ENCODE measurements at places on chromosomes 16 and 17.

GRCh38 chr17:79791735-79792161 lies 5.1 kb downstream of the CBX8 start:
- no peak for DNase-seq

DNA sequence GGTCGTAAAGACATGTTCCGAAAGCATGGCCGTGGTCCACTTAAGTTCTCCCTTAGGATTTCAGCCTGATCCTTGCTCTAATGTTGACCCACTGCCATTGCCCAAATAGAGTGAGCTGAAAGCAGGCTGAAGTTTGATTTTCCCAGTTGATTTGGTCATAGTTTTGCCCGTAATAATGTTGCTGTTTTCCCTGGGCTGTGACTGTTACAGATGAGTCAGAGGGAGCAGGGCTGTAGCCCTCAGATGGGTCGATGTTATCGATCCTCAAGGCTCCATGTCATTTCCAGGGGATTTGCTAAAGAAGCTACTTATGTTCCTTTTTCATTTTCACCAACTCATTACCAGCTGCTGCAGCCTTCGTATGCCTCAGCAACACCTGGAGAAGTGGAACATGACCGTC lies 169.0 kb upstream of the ZFHX3 start:
- no peak for DNase-seq

DNA sequence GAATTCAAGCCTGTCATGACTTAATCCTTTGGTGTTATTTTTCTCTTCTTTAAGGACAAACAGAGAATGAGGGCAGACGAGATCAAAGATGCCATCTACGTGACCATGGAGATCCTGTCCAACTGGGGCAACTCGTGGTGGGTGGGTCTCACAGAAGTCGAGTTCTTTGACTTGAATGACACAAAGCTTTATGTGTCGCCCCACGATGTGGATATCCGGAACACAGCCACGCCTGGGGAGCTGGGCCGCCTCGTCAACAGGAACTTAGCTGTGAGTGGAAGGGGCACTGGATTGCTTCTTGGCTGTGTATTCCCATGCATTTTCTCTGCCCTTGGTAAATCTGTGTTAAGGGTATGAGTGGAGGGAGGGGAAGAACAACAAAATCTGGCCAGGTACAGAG lies 158.7 kb downstream of the KATNIP start:
- DNase-seq = peak; percentile 51

DNA sequence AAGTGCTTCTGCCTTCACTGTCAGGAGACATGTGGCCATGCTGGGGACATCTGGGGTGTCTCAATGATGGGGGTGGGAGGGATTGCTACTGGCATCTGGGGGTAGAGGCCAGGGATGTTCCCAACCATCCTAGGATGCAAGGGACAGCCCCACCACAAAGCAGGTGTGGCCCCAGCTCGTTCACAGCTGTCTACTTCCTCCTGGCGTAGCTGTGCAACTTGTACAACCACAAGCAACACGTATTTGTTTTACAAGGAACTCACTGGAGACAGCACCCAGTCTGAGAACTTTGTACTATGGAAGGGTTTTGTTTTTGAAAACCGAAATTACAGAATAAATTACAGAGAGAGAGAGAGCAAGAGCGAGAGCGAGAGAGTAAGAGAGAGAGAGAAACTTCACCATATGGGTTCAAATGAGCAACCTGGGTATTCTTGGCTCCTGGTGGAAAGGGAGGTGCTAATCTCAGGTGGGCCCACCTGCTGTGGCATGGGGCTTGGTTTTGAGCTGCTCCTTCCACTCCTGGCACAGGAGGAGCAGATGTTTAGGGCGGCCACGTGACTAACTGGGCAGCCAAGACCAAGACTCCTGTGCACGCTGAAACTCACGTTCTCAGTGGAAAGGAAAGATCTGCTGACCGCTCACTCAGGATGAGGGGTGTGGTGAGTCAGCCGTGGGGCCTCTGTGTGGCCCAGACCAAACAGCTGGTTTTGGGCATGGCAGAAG lies 17.5 kb upstream of the TNFRSF13B start:
- no peak for DNase-seq

GRCh38 chr17:34199932-34200534 lies 55.1 kb upstream of the CCL2 start:
- DNase-seq = peak; percentile 88

DNA sequence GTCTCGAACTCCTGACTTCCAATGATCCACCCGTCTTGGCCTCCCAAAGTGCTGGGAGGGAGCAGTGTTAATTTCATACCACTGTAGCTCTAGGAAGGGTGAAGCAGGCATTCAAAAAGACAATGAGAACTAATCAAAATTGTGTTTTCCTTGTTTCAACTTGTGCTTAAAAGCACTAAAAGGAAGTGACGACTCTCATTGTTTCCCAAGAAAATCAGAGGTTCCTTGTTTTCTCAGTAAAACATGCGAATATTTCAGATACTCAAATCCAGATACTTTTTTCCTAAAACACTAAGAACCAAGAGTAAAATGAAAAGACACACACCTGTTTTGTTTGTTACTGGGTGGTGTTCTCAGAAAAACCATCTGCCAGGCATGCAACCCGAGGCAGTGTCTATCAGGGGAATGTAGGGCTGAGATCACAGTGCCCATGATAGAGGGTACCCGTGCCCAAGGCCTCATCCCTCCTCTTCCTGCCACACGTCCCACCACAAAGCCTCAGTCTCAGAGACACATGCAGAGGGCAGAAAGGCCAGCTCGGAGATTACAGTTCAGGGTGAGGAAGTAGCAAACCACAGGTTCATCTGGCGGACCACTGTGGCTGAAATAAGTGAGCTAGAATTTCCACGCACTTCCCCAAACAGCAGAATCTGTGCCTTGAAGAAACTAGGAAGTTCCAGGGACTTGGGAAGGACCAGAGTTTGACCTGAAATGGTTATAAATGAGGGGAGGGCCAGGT lies 33.7 kb downstream of the GINS3 start:
- DNase-seq = no peak

- no peak for DNase-seq
Observed at GRCh38 chr16:4372578-4373355, 1.1 kb downstream of the VASN start.

GRCh38 chr17:80558046-80558445 lies 13.4 kb downstream of the RPTOR start:
- DNase-seq = no peak

DNA sequence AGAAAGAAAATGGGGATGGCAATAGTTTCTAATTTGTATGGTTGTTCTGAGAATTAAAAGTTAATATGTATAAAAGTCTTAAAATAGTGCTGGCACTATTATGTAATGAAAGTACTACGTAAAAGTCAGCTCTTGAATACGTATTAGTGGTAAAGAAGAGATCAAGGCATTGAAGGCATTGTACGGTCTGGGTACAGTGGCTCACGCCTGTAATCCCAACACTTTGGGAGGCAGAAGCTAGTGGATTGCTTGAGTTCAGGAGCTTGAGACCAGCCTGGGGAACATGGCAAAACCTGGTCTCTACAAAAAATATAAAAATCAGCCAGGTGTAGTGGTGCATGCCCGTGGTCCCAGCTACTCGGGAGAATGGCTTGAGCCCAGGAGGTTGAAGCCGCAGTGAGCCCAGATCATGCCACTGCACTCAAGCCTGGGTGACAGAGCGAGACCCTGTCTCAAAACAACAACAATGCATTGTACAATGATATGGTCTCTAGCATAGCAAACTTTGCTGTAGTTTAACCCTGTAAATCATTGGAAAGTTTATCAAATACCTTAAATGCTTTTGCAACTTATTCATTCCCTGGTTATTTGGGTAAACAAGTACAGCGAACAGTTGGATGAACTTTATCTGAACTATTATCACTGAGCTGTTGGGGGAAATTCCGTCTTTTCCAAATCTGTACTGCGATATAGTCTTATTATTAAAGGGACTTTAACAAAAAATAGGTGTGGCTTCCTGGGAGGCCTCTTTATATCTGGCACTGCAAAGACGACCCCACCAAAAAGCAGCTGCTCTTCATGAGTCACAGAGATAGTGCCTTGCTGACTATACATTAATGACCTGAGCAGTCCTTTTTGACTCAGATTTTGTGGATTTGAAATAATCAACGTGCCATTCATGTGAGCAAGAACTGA lies 73.6 kb downstream of the GPRC5B start:
- no peak for DNase-seq

- DNase-seq = no peak
Observed at GRCh38 chr17:67041941-67042899, 2.1 kb upstream of the CACNG1 start.

GRCh38 chr17:8031261-8031661 lies 7.6 kb upstream of the ALOX15B start:
- DNase-seq = no peak

DNA sequence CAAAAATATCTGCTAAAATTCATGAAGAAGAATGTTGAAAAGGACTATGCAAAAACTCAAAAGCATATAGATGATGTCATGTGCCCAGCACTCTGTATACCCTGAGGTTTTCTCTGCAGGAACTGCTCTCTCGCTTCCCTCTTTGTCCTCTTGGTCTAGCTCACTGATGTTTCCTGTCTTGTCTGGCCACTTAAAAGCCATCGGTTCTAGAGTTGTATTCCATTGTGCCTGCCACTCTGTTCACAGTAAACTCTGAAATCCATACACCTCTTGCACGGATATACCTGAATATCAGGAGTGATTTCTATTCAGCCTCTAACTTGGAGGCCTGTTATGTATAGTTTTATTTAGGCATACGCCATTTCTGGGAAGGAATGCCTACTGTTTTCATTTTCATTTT lies 101.0 kb upstream of the CNTNAP4 start:
- no peak for DNase-seq
